ENCODE measurements at places on chromosomes 4 and X.

DNA sequence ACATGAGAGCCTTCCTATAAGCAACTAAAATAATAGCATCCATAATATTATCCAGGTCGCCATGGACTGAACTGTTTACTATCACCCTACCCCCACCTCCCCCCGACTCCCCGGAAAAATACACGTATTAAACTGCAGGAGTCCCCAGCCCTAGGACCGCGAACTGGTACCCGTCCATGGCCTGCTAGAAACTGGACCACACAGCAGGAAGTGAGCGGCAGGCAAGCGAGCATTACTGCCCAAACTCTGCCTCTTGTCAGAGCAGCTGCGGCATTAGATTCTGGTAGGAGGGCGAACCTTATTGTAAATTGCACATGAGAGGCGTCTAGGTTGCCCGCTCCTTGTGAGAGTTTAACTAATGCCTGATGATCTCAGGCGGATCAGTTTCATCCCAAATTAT is 405.8 kb upstream of the ADGRL3 start:
- no peak for DNase-seq

- DNase-seq, result no peak
Measured at GRCh38 chrX:148592595-148592994, 92.2 kb downstream of the AFF2 start.

- DNase-seq, result no peak
Measured at GRCh38 chr4:59650861-59651260, 1549.3 kb upstream of the ADGRL3 start.

DNA sequence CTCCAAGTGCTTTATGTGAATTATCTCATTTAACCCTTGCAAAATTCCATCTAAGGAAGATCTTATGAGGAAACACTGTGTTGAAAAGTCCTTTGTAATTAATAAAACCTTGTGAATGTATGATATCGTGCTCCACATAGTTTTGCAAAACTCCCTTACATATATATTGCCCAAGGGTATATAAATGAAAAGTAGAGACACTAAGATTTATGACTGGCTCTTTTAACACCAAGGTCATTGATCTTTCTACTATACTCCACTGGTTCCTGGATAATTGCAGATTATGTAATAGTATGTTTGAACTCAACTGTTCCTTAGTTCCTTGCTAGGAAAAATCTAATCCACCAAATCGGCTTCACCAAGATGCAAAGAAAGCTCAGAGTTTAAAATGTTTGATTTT is 48.0 kb upstream of the TMEM33 start:
- DNase-seq, result no peak

GRCh38 chr4:146243141-146243882 is 29.0 kb downstream of the REELD1 start:
- no peak for DNase-seq

Data from ACHN (cell line).